RKO (cell line): ENCODE measurements at places on chromosomes 13 and 19.

GRCh38 chr13:36885901-36886300 lies 34.1 kb downstream of the SMAD9 start:
- no peak for DNase-seq

DNA sequence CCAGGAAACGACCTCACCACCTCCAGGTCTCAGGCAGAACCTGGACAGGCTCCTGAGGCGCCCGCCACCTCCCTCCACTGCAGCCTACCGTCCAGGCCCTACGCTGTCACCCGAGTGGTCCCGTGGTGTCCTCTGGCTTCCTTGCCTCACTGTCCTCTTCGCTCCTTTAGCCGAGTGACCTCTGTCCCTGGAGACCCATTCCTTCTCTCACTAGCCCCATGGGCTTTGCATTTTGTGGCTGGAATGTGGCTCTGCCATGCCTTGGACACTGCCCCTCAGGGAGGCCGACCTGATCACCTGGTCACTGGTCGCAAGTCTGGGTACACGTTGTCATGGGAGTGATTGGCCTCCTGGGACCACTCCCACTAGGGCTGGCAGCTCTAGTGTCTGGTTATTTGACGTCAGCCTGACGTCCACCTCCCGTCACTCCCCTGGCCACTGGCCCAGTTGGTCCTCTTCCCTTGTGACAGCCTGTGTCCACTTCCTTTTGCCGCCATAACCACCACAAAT lies 17.9 kb downstream of the SLC25A42 start:
- DNase-seq: no peak

- DNase-seq: no peak
These were observed 138.9 kb downstream of the ATP11A start for GRCh38 chr13:112828756-112829155.

DNA sequence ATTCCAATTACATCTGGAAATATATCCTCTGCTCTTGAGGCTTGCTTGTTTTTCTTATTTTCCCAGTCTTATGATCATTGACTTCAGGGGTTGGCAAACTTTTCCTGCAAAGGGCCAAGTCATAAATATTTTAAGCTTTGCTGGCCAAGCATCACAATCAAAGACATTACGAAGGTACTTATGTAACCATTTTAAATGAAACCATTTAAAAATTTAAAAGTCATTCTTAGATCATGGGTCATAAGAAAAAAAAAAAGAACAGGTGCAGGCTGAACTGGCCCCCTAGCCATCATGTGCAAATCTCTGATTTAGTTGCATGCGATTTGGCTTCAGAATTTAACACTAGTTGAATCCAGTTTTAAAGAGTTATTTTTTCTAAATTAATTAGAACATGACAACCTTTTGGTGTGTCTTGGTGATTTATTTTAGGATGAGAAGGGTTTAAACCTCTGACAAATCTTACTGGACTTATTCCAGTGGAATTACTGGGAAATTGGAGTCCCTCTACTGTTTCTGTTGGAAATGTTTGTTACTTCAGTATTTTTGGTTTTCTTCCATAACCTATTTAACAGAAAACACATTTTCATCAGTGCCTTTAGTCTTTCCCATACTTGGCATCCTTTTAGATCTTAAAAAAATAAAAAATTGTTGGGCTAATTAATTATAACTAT lies 148.1 kb downstream of the NHLRC3 start:
- no peak for DNase-seq

DNA sequence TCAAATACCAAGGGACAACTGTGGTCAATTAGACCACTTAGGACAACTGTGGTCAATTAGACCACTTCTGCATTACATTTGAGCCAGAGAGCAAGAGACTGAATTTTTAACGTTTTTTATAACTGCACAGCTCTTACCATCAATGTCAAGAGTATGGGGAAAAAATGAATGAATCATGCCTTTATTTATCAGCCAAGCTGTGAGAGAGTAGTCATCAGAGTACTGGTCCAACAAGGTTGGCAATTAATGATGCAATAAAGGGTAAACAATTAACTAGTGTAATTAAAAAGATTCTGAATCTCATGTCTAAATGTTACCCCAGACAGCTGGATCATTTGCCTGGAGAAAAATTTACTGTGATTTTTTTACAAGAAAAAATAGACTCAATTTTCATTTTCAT lies 381.1 kb downstream of the LIG4 start:
- DNase-seq: no peak

- DNase-seq: no peak
These were observed 63.8 kb downstream of the CHST8 start for GRCh38 chr19:33685541-33685940.

- no peak for DNase-seq
These were observed 4.4 kb downstream of the BCAM start for GRCh38 chr19:44813070-44813840.

DNA sequence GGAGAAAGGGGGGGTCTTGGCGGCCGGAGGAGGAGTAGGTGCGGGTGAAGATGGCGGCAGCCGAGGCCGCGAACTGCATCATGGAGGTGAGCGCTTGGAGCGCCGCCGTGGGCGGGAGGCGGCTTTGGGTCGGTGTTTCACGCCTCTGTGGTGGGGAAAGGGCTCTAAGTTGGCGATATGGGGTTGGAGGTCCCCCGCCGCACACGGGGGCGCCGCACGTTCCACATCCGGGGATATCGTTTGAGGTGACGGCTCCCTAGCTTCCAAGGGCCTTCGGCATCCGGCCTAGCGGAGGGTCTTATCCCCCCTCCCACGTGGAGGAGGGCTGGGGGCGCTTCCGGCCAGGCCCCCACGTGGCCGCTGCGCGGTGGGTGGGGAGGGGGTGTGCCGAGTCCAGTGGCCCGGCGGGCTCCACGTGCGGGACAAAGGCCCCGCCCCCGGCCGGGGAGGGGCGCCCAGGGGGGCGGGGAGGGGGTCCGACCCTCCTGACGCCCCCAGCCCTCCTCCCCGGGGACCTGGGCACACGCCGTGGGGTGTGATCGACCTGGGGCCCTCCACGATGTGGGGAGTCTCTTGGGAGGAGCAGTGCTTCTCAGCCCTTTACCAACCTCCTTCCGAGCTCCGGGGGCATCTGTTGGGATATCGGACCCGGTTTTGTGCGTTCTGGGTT lies at the start of gene PRMT1:
Gene PRMT1 (plus strand): TSS at position 41 of the 670 bp plus-strand sequence. CDS start 10 bp downstream, at position 51.
- DNase-seq: no peak

DNA sequence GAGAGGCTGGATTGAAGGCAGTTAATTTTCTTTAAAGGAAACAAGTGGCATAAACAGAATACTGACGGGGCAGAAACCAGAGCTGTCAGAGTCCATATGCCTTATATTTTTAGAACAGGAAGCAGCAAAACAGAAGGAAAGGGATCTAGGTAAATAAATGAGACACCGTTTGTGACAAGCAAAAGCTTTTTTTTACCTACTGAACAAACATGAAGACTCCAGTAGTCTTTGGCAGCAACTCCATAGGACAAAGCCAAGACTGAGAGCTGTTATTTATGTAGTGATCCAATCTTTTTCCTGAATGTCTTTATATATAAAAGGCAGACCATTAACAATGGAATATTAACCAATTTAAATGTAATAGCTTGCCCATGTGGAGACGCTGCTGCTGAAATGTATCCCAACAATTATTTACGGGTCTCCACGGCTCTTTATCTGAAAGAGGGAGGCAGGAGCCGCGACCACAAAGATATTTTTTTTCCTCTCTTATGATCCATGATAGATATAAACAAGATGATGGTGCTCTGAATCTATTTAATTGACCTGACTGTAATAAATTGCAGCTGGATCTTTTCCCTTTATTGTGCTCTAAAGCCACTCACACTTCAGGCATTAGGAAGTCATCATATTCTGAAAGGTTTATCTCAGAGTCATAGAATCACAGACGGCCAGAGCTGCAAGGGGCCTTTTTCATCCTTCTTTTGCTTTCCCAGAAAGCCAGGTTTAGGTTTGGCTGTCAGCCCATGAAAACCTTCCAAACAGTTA lies 687.8 kb downstream of the EFNB2 start:
- DNase-seq: no peak

GRCh38 chr19:48413879-48414587 lies 20.6 kb downstream of the GRIN2D start:
- DNase-seq: no peak

DNA sequence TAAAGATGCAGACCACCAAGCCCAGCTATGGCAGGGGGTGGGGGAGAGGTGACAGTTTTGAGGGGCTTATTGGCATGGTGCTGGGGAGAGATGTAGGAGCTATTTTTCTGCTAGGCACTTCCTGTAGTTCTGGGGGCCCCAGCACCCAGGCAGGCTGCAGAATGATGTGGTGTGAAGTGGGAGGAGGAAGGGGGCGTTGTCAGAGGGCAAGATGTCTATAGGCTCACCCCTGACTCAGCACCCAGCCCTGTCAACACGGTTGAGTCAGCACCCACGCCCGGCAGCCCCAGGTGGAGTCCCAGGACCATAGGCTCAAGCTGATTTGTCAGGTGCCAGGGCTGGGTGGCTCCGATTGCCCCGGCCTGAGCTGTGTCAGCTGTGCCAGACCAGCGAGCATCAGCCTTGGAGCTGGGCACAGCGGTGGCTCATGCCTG lies 5.8 kb downstream of the KLF2 start:
- DNase-seq: peak; percentile 97

DNA sequence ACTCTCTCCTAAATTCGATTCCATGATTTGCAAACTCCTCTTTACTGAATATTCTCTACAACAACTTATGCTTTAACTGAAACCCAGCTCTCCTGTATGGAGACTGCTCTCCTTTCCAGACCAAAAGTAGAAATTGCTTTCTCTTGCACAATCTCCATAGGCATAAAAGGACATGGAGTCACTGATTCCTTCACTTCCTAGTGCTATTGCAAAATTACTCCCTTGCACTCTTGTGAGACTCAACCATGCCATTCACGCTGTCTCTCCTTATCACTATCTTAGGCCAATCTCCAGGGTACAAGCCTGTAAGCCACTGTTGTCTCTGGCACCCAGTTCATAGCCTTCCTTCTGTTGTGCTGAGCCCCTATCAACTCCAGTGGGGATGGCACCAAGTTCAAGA lies 30.6 kb downstream of the SERPINE3 start:
- no peak for DNase-seq

- no peak for DNase-seq
These were observed 14.4 kb downstream of the C3 start for GRCh38 chr19:6705931-6706632.

DNA sequence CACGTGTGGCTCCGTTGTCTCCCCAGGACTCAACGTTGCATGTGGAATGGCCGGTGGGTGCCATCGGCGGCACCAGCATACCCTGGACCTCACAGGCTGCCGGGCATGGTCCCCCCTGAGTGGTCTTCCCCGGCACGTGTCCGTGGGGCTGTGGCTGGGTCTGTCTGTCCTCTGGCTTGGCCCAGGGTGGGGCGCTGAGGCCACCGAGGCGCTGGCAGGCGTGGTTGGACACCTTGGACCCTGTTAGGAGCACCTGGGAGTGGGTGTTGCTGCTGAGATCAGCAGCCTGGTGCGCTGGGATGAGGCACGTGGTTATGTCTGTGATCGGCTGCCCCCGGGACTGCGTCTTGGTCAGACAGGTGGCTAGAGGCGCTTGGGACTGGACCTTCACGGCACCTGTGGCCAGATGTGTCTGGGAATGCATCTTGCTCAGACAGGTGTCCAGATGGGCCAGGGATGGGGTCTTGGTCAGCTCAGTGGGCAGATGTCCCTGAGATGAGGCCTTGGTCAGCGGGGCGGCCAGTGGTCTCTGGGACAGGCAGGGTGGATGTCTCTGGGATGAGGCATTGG lies 9.2 kb downstream of the IQCN start:
- DNase-seq: no peak
